ENCODE measurements at places on chromosomes 13 and 19.

- DNase-seq = peak; percentile 76
Measured at GRCh38 chr19:15265850-15266248, 33.6 kb upstream of the EPHX3 start.

DNA sequence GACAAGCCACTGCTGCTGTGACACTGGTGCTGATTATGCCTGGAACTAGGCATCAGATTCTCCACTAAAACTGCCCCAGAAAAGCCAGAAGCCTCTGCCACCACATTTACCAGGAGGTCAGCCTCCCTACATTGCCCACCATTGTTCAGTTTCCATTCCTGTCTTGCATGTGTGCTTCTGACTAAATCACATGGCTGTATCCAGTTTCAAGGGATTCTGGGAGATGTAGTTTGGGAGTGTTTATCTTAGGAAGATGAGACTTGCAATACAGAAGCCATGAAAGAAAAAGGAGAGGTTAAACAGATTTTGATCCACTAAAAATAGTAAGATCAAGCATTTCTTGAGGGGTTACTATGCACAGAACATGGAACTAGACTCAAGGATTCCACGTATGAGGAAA, 40.7 kb upstream of the SERPINE3 start:
- no peak for DNase-seq

- peak; percentile 22 for DNase-seq
Measured at GRCh38 chr19:1449467-1450442, at the start of gene APC2. TSS of gene APC2 (plus strand) at chr19:1450121. CDS start at chr19:1453002, 2,881 bp downstream.

GRCh38 chr13:107091428-107091827, 523.5 kb upstream of the ARGLU1 start:
- DNase-seq = no peak

- DNase-seq = no peak
Measured at GRCh38 chr13:75558145-75558840, 8.7 kb downstream of the UCHL3 start.

DNA sequence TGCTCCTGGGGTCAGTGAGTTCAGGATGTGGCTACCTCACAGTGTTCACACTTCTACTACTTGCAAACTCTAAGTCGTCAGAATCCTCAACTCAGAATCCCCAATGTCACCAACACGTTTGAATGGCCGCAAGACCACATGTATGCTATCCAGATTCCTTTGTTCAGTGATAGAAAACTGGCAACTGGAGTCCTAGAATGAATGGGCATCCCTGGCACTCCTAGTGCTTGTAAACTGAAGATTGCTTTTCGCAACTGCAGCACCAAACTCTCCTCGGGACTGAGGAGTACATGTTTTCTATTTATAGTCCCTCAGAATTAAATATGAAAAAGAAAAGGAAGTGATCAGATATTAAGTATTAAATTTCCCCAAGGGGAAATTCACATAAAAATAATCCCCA, 4.9 kb downstream of the SMAD9 start:
- DNase-seq = no peak

GRCh38 chr19:49425922-49426592, 869 bp downstream of the GFY start:
- DNase-seq = no peak

DNA sequence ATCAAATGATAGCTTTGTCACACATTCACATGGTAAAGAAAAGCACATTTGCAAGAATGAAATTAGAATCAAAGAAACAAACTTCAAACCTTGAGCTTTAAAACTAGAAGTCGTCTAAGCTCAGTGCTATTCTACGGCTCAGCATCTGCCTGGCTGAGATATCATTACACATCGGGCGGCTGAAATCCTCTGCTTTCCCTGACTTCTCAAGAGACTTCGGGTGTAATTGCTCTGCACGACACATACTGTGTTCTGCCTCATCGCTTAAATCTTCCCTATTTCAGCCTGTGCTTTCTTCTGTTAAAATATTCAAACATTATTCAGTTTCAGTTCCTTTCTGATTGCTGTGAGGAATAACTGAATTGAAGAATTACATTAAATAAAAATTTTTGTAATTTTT, 265.3 kb downstream of the NALCN start:
- DNase-seq = no peak

GRCh38 chr13:102870677-102871415, 25.0 kb downstream of the ERCC5 start:
- DNase-seq = peak; percentile 40

GRCh38 chr19:44698492-44699201, at the start of gene CEACAM16:
TSS of gene CEACAM16 (plus strand) at chr19:44699151. CDS start at chr19:44701457, 2,306 bp downstream.
- no peak for DNase-seq

GRCh38 chr13:73355134-73355533, 296.3 kb downstream of the KLF5 start:
- no peak for DNase-seq

DNA sequence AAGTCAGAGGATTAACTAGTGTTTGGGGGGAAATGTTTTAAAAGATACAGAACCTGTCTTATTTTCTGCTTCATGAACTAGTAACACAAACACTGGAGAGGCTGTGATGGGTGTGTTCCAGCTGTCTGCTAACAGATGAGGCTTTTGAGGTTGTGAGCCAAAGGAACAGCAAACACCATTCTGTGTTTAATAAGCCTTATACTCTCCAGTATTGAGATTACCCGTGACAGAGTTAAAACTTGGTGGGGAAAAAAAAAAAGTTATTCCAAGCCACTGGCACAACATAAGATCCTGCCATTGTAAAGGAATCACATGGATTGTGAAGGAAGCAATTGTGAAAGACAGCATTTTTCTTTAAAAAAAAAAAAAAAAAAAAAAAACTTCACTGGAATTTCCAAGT, 48.4 kb downstream of the KCTD12 start:
- no peak for DNase-seq

GRCh38 chr19:13646758-13647157, 117.6 kb upstream of the MRI1 start:
- no peak for DNase-seq

DNA sequence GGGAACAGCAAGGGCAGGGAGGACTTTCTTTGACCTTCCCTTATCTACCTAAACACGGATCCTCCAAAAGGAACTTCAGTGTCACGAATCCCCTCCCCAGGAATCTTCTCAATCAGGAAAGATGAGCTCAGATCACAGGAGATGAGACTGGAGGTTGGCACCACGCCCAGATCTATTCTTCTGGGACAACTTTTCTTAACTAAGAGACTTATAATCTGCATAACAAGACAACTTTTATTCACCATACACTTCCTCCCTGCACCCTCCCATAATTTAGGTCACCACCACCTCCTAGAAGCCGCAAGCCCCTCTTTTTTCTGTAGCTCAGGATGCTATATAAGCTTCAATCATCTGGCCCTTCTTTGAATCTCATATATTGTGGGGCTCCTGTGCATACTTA, 19.2 kb upstream of the AKT2 start:
- DNase-seq = no peak

GRCh38 chr13:101919541-101920181, 467.2 kb downstream of the ITGBL1 start:
- DNase-seq = no peak

- no peak for DNase-seq
Measured at GRCh38 chr13:39952249-39953233, 297.1 kb downstream of the COG6 start.

GRCh38 chr13:27161980-27162379, 9.6 kb downstream of the USP12 start:
- no peak for DNase-seq

DNA sequence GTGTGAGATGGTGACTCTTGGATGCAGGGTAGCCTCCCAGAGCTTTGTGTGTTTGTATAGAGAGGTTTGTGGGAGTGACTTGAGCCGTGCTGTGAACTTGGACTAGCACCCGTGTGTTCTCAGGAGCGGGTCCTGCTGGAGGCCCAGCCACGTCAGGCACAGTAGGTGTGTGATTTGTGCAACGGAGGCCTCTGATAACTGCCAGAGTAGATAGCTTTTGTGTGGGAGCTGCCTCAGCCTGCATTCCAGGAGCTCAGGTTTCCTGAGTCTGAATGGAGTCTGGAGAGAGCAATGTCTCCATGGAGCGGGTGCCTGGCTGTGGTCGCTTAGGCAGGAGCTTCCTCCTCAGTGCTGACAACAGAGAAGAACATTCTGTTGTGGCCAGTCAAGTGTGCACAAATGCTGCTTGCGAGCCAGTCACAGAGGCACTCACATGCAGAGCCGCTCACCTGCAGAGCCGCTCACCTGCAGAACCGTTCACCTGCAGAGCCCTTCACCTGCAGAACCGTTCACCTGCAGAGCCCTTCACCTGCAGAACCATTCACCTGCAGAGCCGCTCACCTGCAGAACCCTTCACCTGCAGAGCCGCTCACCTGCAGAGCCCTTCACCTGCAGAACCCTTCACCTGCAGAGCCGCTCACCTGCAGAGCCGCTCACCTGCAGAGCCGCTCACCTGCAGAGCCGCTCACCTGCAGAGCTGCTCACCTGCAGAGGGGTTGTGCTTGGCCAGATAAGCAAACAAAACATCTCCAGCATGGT, 32.6 kb downstream of the TFDP1 start:
- no peak for DNase-seq

DNA sequence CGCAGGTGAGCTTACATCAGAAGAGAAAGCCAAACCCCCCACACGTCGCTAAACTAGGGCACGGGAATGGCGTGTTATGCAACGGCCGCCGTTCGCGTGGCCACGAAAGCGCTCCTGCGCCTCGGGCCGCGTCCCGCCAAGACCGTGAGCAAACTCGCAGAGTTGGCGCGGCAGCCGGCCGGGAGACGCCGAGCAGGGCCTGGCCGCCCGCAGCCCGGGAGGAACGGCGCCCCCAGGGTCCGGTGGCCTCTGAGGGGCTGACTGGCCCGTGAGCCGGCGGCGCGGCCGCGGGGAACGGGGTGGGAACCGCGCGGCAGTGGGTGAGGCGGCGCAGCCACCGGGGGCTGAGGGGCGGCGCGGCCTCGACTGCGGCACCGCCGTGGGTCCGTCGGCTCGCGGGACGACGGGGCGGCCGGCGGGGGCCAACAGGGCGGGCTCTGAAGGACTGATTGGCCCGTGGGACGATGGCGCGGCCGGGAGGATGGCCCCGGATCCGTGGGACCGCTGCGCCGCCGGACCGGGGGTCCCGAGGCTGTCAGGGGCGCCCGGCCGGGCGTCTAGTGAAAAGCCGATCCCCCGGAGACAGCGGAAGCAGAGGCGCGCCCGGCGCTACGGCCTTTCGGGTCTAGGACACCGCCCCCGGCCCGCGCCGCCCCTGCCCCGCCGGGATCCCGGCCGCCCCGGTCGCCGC, 903 bp downstream of the LATS2 start:
- no peak for DNase-seq

DNA sequence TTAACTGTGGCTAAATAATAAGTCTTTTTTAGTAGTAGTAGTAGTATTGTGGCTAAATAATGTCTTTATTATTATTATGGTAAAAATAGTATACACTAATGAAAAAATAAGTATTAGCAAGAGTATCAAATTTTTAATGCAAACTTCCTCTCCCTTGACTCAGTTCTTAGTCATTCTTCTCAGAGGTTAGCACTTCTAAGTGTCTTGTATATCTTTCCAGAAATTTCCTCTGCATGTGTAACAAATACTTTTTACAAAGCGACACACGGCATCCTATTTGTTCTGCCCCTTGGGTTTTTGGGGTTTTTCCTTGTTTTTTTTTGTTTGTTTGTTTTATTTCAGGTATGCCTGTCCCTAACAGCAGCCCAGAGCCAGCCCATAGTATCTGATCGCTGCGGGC, 20.9 kb downstream of the SIN3B start:
- no peak for DNase-seq
